Umbilical cord (tissue), 2 donors: ENCODE measurements at places on chromosomes 5 and 9.

DNA sequence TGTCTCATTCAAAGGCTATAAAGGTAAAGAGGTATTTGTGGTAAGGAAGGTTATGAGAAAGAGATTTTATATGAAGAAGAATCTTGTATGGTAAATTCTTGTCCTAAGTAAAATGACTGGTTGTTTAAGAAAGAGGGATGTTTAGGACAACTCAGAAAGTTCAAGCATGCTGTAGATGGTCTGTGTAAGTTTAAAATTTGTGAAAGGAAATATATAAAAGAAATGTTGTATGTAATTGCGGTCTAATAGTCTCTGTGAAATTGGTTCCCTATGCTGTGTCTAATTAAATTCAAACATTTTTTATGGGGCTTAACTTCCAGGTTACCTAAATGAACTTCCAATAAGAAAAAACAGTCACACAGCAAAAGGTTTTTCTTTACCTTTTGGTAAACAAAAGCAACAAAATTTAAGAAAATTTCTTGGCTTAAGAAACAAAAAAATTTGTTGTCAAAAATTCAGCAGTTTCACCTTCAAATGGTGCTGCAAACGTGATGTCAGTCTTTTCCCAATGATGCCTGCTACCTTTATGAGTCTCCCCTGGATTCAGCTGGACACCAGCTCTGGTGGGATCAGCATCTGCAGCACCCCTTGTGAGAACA is 83.0 kb upstream of the FCN1 start:
- no peak for DNase-seq

DNA sequence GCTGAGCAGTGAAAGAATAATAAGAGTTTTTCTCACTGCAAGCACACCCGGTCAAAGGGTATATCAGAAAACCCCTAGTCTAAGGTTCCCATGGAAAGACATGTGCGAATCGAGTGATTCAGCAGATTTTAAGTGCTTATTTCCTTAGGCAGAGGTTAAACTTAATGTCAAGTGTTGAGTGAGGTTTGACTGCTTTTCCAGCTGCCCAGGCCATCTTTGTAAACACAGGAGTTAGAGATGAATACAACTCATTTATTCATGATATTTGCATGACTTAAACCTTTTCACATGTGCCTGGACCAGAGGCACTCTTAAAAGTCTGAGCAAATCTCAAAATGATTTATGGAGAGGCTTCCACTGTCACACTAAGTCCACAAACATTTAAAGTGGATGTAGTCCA is 137.8 kb upstream of the RGMB start:
- DNase-seq: no peak

GRCh38 chr5:126826619-126827215 is 49.8 kb downstream of the LMNB1 start:
- no peak for DNase-seq

- DNase-seq: peak; percentile 60
Measured at GRCh38 chr9:1837453-1838084, 177.6 kb upstream of the SMARCA2 start.

GRCh38 chr9:96141666-96142065 is 160.3 kb downstream of the HSD17B3 start:
- no peak for DNase-seq

DNA sequence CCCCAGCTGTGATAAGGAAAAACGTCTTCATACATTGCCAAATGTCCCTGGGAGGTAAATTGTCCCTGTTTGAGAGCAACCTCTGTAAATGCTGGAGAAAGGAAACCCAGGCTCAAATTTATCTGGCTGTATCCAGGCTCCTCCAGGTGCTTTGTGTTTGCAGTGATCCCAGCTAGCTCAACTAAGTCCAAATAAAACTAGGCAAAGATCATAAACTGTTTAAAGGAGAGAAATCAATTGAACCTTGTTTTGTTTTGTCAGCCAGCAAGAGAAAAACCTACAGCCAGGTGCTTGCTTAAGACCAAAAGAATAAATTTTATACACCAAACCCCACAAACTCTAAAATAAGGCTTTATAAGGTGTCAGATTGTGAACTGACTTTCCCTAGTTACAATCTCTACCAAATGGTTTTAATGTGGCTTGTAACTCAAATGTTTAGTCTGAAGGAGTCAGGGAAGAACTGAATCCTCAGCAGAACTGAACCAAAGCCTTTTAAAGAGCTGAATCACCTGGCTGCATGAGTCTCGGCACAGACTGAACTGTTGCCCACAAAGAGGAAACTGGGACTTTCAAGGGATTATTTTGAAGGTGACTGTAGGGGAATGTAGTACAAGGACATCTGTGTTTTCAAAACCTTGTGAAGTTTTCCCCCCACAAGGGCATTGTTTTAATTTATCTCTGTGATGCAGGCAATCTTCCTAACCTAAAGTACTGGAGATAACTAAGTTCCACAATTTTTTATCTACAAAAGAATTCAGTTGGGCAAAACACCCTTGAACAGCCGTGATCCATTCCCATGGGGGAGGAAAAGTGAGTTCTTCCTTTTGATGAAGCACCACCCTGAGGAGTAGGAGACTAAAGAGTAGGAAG is 201.7 kb upstream of the TARS1 start:
- no peak for DNase-seq

GRCh38 chr5:89213573-89213972 is 330.6 kb upstream of the MEF2C start:
- DNase-seq: peak; percentile 94

DNA sequence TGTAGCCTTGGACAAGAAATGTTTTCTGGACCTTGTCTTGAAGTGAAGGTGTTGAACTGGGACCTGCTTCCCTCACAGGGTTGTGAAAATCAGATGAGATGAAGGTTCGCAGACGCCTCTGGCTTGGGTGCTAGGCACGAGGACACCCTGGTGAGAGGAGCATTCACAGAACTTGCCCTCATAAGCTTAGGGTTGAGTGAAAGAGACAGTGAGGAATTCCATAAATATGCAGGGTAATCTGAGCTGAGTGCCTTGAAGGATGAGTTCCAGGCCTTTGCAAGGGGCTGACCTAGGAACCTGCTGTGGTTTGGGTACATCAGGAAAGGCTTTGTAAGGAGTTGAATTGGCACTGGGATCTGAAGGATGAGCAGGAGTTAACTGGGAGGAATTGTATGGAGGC is 75.7 kb upstream of the SAP30L start:
- DNase-seq: peak; percentile 49

GRCh38 chr5:19959830-19960384 is 28.1 kb downstream of the CDH18 start:
- DNase-seq: no peak

- DNase-seq: no peak
Measured at GRCh38 chr5:63516006-63516405, 446.2 kb downstream of the HTR1A start.

GRCh38 chr5:424301-425110 is 18.5 kb upstream of the EXOC3 start:
- DNase-seq: no peak

DNA sequence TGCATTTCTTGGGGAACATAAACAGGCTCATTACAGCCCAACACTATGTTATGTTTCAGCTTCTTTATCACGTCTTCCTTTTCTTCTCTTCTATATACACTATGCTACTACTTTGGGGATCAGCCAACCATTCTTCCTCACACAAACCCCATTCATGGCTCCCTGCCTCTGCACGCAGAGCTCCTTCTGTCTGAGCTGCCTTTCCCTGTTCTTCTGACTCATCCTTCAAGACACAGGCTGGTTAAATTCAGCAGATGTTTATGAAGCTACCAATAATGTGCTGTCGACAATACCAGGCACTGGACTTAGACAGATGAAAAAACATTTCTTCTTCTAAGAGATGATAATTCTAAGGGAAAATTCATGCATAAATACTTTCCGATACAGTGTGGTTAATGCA is 102.5 kb upstream of the TXNDC8 start:
- DNase-seq: peak; percentile 90

DNA sequence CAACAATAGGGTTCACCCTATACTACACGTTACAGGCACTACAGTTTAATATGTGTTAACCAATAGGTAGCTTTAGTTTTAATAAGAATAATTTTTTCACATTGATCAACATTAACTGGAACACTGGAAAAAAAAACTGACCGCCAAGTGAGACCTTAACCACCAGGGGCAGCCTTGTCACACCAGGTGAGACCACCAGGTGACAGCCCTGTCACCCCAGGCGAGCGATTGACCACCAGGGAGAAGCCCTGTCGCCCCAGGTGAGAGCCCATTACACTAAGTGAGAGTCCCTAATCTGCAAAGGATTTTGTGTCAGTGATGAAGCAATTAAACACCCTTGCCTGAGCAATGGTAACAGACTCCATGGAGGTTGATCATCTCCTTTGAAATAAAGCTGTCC is 75.4 kb upstream of the SYK start:
- DNase-seq: no peak

GRCh38 chr5:174197929-174198328 is 152.4 kb downstream of the NSG2 start:
- DNase-seq: no peak

DNA sequence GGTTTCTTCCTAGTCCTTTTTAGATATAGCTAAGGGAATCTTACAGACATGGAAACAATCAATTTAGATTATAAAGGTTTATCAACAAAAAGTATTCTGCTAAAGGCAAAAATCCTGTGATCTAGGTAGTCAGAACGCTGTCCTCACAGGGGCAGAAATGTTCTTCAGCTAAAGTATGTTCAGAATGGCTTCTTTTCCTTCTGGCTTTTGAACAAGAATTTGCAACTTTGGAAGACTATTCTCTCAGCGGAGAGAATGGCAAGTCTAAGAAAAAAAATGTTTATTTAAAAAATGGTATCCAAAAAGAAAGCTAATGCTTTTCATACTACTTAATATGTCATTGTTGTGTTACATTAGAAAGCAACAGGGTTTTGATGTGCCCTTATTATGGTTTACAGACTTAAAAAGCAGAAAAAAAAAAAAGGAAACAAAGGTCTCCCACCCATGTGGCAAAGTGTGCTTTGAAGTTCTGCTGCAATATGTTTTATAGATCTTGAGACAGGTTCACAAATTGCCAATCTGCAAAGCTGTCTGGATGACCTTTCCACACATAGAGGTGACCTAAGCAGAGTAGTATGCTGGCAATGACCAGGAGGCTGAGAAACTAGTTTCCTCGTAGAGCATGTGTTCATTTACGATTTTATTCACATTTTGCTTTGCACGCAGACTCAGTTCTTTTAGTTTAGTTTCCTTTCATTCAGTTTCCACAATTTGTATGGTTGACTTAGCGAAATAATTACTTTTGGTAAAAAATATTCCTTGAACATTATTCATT is 45.1 kb upstream of the PJA2 start:
- DNase-seq: peak; percentile 52

- no peak for DNase-seq
Measured at GRCh38 chr9:85433046-85433445, 308.7 kb downstream of the AGTPBP1 start.

DNA sequence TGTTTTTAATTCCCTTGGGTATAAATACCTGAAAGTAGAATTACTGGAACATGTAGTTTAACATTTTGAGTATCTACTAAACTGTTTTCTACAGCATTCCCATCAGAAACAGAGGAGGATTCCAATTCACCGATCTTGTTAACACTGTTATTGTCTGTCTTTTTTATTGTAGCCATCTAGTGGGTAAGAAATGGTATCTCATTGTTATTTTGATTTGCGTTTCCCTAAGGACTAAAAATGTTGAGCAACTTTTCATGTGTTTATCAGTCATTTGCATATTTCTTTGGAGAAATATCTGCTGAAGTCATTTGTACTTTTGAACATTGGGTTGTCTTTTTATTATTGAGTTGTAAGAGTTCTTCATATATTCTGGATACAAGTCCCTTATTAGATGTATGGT is 135.2 kb upstream of the NFIL3 start:
- no peak for DNase-seq

- no peak for DNase-seq
Measured at GRCh38 chr5:61683148-61683547, 351.1 kb downstream of the ZSWIM6 start.

GRCh38 chr5:100802208-100802607 is 100.9 kb downstream of the ST8SIA4 start:
- no peak for DNase-seq

DNA sequence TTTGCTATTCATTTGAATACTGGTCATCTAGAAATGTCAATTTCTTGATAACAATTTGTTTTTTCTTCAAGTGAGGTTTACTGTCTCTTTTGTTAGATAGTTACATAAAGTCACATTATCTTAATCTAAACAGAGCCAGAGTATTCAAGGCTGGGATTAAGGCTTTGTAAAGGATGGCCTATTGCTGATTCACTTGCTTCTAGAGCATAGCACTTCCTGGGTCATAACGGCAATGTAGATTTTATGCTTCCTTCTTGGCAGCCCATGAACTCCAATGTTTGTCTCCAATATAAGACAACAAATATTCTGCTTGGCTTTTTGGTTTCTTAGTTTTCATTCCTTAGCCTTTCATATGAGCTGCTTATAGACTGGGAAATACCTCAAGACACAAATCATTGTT is 2007.9 kb upstream of the CDH6 start:
- no peak for DNase-seq

DNA sequence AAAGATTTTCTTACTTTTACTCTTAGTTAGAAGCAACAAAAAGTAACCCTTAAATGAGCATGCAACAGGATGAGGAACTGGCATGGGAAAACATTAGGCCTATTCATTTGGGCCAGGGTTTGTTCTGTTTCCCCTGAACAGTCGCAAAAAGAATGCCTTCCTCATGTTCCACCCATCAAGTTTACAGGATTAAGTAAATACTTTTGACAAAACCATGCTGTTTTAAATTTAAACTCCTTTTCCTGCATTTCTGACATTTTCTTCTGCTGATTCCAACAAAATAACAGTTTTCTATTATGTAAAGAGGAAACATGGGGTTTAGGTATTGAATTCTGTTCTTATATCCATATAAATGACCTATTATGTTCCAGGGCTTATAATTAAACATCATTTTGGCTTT is 236.6 kb upstream of the ACTBL2 start:
- no peak for DNase-seq

DNA sequence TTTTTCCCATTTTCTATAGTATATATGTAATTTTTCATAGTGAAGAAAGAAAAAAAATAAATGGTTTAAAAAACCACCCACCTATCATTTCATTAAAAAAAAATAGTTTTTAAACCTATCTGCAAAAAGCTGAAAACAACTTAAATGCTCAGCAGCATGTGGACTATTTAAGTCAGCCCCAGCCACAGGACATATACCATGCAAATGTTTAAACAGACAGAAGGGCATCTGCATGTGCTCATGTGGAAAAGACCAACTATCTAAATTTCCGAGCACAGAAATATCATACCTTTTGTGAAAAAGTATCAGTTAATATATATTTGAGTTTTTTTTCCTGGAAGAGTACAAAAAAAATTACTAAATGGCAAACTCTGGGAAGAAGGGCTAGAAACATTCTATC is 143.4 kb downstream of the EPB41L4A start:
- no peak for DNase-seq

GRCh38 chr9:33162721-33163311 is 4.3 kb downstream of the B4GALT1 start:
- DNase-seq: no peak
